Pancreas (tissue), 10 donors: ENCODE measurements at places on chromosomes 7 and 10. TPM values are rescaled to one million over a fixed set of nuclear protein-coding genes. Genes with fewer than 3 reads are reported as not detected.

DNA sequence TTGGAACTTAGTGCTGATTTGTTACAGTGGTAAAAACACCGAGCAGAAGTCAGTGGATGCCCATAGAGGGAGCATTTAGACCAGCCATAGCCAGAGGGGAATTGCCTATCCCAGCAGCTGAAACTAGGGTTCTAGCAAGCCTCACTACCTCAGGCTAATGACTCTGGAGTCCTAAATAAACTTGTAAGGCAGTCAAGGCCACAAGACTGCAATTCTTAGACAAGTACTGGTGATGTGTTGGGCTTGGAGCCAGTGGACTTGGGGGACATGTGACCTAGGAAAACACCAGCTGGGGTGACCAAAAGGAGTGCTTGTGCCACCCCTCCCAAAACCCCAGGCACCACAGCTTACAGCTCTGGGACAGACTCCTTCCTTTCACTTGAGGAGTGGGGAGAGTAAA is 209.0 kb downstream of the MAGI2 start:
- DNase-seq, result no peak

DNA sequence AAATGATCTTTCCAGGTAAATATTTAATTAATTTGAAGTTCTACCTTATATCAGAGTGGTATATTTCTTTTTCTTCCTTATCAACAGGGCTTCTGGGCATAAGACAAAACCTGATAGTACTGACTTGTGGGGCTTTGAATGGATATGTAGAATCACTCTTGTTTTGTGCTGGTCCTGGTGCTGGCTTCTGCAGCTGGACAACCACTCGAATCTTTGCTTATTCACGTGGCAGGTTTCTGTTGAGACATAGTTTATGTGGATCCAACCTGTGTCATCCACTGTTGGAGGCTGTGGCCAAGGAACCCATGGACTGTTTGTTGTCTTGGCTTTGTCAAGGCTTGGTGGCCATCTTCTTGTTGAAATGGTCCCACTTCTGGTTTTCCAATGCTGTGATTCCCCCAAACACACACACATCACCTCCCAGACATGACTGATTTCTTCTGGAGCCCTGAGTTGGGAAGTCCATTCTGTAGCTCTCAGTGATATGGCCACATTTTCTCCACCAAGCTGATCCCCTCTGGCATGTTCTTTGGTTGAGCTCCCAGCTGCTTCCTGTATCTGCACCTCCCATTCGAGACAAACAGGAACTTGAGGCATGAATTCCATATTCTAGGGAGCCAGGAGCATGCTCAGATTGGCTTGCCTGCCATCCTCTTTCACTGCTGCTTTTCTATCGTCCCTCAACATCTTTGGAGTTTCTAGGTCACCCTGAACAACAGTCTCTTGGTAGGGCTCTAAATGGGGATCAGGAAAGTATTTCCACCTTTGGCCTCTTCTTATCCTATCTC is 19.5 kb downstream of the TAS2R41 start:
- DNase-seq, result no peak

- DNase-seq, result no peak
Observed at GRCh38 chr7:4791101-4791737, 15.8 kb downstream of the AP5Z1 start.

GRCh38 chr10:49408519-49409306 is 12.8 kb upstream of the DRGX start:
- DNase-seq, result no peak

IFIT3 gene
- total RNA-seq, result 3.7 TPM
